Progenitor cell of endocrine pancreas (in vitro differentiated cells): ENCODE measurements at places on chromosomes 6 and 20.

- no peak for DNase-seq
- H3K27me3 ChIP-seq = no peaks in the 10 kb centered on the region
- H3K36me3 ChIP-seq = peaks cover 4% of the 10 kb centered on the region
- no peaks in the 10 kb centered on the region for H3K4me1 ChIP-seq
- H3K4me3 ChIP-seq = no peak overlapping the region
- no peak overlapping the region for H3K27ac ChIP-seq
These were observed 22.1 kb downstream of the RUNX2 start for GRCh38 chr6:45350186-45350710.

GRCh38 chr6:32774426-32774825 lies 11.1 kb upstream of the HLA-DQB2 start:
- H3K36me3 ChIP-seq = no peaks in the 10 kb centered on the region
- no peak for DNase-seq
- peaks cover 6% of the 10 kb centered on the region for H3K27me3 ChIP-seq
- H3K27ac ChIP-seq = no peak overlapping the region

DNA sequence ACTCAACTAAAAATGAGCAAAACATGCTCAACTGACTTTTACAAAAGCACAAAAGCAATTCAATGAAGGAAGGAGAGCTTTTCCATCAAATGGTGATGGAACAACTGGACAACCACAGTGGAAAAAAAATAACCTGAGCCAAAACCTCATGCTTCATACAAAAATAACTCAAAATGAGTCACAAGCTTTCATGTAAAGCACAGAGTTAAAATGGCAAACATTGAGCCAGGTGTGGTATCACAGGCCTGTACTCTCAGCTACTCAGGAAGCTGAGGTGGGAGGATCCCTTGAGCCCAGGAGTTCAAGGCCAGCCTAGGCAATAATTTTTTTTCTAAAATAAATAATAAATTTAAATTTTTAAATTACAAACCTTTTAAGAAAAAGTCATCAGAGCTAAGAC lies 18.4 kb upstream of the HLA-G start:
- H3K36me3 ChIP-seq = no peaks in the 10 kb centered on the region
- no peak for DNase-seq
- no peak overlapping the region for H3K4me3 ChIP-seq
- no peaks in the 10 kb centered on the region for H3K4me1 ChIP-seq
- no peak overlapping the region for H3K27ac ChIP-seq

GRCh38 chr6:16420715-16421461 lies 182.5 kb downstream of the GMPR start:
- no peak for DNase-seq
- H3K36me3 ChIP-seq = no peaks in the 10 kb centered on the region
- H3K27me3 ChIP-seq = no peaks in the 10 kb centered on the region
- H3K4me3 ChIP-seq = no peak overlapping the region
- peaks cover 5% of the 10 kb centered on the region for H3K4me1 ChIP-seq

GRCh38 chr6:144855812-144856531 lies 570.8 kb downstream of the UTRN start:
- no peak for DNase-seq
- H3K27me3 ChIP-seq = no peaks in the 10 kb centered on the region
- peaks cover 7% of the 10 kb centered on the region for H3K36me3 ChIP-seq
- no peaks in the 10 kb centered on the region for H3K4me1 ChIP-seq
- no peak overlapping the region for H3K4me3 ChIP-seq
- no peak overlapping the region for H3K27ac ChIP-seq

- H3K36me3 ChIP-seq = no peaks in the 10 kb centered on the region
- H3K27me3 ChIP-seq = peaks cover 9% of the 10 kb centered on the region
- no peak overlapping the region for H3K27ac ChIP-seq
- H3K4me3 ChIP-seq = no peak overlapping the region
- DNase-seq = no peak
These were observed 13.1 kb upstream of the BCAS1 start for GRCh38 chr20:54083459-54083858.

GRCh38 chr6:119658917-119659316 lies 309.4 kb upstream of the MAN1A1 start:
- no peak overlapping the region for H3K27ac ChIP-seq
- H3K4me3 ChIP-seq = no peak overlapping the region
- peaks cover 26% of the 10 kb centered on the region for H3K4me1 ChIP-seq
- H3K36me3 ChIP-seq = no peaks in the 10 kb centered on the region
- DNase-seq = no peak
